ENCODE measurements at places on chromosomes 3 and 15.

GRCh38 chr3:194322678-194323211 is 28.4 kb downstream of the CPN2 start:
- DNase-seq: no peak

DNA sequence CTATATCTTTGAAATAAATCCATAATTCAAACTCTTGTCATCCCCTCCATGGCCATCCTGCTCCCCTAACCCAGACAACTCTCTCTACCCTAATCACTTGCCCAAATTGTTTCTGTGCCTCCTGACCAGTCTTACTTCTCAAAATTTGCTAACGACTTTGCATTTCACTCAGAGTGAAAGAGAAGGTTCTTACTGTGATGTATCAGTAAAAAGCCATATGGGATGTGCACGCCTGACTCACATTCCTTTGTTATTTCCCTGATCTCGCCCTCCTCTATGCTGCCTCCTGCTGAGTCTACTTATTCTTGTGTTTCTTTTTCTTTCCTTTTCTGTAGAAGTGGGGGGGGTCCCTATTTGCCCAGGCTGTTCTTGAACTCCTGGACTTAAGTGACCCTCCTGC is 487.2 kb upstream of the FRG2C start:
- no peak for DNase-seq

DNA sequence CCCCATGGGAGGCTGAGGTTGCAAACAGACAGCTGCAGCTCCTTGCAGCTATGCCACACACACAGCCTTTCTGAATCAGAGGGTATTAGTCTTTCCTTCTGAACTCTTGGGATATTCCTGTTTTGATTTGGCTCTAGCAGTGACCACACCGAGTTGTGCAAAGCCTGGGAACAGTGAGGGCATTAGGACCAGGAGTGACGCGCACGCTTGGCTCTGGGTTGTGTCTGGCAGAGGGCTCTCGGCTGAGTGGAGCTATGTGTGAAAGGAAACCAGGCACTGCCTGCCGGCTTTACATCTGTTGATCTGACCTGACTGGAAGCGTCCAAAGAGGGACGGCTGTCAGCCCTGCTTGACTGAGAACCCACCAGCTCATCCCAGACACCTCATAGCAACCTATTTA is at the start of gene GALNT15:
GALNT15 (plus strand) TSS at position 292 of the 400 bp plus-strand sequence. CDS start 472 bp downstream, outside the sequence.
- no peak for DNase-seq

GRCh38 chr3:73036694-73037591 is 24.5 kb upstream of the EBLN2 start:
- no peak for DNase-seq

DNA sequence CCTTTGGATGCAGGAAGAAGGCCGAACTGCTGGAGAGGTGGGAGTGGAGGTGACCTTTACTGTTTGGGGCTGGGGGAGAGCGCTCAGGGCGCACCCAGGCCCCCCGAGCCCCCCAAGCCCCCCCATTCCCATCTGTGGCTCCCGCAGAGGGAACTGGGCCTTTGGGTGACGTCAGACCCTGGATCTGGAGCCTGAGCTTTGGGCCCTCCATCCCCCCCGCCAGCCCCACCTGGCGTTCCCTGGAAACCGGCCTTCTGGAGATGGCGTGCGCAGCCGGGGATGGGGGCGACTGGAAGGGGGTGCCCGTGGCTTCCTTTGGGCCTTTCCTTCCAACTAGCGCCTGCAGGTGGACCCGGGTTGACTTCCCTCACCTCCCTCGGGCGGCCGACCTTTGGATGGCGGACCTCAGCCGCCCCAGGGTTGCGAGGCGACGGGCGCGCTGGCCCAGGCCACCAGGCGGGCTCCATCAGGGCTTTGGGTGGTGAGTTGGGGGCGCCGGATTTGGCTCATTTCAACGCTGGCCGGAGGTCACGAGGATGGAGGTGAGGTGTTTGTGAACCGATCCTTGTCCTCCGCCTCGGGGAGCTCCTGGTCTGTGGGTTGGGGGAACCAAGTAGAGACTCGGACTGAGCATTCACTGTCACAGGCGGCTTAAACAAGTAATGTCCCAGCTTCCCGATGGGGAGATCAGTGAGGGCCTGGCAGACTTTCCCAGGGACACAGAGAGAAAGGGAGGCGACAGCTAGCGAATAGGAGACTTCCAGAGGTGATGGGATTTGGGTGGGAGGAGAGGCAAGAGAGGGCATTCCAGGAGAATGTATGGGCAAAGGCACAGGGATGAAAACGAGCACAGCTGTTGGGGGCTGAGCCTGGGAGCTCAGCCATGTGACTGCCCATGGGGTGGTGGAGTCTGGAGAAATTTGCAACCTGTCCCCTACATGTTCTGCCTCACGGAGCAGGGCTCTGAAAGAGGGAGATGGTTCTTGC is 709 bp downstream of the SCAMP5 start:
- no peak for DNase-seq

GRCh38 chr15:66706225-66706732 is 4.2 kb downstream of the SMAD6 start:
- no peak for DNase-seq

GRCh38 chr3:47260605-47261004 is 22.0 kb downstream of the KIF9 start:
- DNase-seq: no peak

DNA sequence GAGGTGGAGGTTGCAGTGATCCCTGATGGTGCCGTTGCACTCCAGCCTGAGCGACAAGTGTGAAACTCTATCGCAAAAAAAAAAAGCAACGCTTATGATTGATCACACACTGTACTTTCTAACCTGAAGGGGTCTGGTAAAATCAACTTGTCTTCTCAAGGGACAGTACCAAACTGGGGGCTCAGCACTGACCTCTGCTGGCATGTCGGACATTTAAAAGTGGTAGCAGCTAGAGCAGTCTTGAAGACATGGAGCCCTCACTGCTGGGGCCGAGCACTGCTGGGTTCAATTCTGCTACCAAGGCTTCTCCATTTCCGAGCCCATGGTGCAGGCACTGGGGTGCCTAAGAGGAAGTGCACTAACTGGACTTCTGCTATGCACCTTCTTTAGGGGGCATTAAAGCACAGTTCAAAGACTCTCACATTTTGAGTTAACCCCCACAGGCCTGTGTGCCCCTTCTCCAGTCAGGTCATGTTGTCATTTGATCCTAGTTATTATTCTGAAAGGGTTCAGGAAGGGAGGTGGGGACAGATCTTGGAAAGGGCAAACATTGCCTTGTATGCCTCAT is 26.4 kb upstream of the LAMP3 start:
- peak; percentile 23 for DNase-seq

DNA sequence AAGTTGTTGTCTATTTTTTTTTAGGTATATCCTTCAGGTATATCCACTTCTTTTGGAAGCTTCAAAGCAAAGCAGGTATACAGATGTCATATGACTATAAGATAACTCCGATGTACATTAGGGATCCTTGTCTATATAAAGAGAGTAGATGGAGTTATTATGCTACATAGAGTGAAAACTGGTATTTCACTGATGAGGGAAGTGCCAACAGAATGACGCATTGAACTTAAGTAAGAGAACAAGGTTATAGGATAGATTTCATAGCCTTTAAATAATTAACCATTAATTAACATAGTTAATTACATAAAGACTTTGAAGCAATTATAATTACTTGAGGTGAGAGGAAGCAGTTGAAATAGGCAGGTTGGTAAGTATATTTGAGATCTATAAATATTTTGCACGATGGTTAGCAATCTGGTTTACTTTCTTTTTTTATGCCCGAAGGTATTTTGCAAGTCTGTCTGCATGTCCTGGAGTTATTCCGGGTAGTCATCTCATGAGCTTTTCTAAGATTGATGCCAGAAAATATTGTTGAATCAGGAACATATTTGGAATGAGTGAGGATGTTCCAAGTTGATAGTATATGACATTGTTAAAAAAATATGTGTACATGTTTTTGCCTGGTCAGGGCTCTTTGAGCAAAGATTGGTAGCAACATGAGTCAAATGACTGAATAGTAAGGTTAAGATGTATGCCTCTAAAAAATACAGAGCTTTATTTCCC is 299.5 kb upstream of the KCNMB2 start:
- DNase-seq: no peak

DNA sequence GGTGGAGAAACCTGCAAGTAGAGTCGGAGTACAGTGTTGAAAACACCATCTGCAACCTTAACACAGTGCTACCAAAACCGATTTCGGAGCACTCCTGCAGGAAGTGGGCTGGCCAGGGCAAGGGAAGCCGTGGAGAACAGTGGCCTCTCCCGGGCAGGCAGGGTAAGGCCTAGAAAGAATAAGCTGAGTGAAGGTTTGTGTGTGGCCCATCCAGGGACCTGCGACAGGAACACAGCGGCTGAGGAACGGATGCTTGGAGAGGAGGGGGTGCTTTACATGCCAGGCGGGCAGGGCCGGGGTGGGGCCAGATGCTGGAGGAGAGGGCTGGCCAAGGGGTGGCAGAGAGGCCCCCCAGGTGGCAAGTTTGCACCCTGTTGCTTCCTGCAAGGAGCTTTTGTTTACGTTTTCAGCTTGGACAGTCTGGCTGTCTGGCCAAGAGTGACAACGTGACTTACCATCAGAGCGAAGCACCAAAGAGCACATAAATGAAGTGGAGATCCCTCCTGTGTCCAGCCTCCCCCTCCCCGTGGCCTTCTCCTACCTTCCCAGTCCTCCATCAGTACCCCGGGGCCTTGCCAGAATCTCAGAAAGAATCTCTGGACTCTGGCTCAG is 156.5 kb downstream of the PGPEP1L start:
- peak; percentile 55 for DNase-seq

DNA sequence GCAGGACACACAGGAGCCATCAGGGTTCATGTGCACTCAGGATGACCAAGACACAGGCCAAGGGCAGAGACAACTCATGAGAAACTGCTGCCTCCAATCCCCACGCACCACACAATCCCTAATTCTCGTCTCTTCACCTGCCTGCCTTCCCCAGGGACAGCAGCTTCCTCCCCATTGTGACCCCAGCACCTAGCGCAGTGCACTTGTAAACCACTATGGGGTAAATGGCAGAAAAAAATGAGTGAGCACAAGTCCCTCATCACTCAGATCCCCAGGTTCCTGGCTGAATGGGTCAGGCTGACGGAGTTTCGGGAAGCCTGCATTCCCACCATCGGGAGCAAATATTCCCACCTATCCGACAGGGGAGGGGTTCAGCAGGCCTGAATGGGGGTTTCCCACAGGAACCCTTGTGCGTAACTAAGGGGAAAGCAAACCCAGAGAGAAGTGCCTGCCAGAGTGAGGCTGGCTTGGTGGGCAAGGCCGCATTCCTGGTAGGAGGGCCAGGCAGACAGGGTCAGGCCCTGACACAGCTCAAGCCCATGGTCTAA is 18.8 kb downstream of the PLXNB1 start:
- no peak for DNase-seq

DNA sequence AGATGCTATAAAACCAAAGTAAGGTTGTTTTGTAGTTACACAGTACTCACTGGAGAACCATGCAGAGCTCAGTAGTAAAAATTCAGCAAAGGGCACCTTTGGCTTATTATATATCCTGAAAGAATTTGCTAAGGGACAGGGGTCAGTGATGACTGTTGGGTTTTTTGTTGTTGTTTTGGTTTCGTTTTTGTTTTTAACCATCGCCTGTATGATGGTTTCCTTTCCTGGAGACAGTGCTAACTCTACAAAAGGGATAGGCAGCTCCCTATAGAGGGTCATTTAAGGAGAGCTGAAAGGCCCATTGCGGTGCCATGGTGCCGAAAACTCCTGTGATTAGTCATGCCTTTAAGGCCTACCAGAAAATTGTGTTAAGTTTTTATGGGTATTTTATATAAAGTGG is 118.2 kb upstream of the GOLIM4 start:
- DNase-seq: no peak

DNA sequence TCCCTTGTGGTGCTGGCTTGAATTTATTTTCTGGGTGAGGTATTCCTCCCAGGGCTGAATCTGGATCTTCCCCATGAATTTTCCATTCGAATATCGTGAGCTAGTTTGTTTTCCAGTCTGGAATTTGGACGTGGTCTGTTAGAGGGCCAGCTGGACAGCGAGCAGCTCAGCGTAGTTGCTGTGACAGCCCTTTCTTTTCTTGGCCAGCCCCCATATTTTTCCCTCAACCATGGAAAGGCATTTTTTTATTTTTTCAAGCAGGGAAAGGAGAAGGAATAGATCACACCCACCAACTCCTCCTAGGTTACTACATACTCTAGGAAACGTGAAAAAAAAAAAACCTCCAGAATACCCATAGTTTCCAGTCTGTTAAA is 152.0 kb downstream of the KLHL25 start:
- DNase-seq: no peak

DNA sequence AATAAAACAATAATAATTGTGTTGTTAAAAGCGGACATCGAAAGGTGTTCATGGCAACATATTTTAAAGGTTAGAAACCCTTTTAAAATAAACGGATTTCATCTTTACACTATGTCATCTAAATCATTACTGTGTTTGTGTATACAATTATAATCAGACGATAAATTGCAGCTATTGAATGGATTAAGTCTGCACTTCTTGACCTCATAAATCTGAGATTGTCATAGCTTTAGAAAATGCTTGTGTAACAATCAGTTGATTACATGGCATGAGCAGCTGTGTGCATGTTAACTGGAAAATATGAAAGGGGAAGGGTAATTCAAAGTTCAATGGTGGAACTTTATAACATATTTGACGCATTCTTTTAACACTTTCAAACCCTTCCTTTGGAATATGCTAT is 152.4 kb upstream of the MDFIC2 start:
- no peak for DNase-seq

GRCh38 chr3:101484805-101485620 is 28.0 kb downstream of the SENP7 start:
- no peak for DNase-seq

DNA sequence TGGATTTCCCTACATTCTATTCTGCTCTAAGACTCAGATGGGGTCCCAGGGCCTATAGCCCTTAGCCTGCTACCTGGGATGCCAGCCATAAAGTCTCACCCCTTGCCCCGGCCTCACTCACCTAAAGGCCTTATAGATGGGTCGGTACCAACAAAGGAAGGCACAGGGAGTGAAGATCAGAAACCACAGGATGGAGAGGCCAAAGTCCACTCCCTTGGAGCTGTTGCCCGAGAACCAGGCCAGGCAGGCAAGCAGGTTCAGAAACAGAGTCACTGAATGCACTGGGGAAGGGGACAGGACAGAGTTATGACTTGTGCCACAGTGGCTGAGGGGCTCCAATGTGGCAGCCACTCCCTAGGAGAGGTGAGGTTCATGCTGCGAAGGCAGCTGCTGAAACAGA is 7.4 kb upstream of the ULK3 start:
- no peak for DNase-seq

DNA sequence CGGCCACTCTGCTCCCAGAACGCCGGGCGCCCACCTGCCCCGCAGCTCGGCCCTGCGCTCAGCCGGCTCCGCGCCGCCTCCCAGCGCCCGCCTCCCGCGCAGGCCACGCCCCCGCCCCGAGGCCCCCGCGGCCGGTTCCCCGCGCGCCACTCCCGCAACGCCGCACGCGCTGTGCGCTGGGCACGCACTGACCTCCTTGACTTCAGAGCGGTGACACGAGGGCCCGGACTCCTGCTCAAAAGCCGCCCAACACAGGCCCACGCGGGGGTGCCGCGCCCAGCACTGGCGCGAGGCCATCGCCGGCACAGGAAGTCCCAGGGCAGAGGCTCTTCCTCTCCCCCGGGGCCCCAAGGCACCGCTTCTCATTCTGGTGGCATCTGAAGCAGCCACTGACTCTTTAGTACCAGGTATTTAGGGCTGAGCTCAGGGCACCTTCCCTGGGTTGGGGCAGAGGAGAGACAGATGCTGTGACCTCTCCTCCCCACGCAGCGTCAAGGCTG is 12.4 kb downstream of the TNK2 start:
- DNase-seq: no peak
